ENCODE measurements at places on chromosomes 16 and 17.

- no peak for DNase-seq
These were observed 27.4 kb downstream of the BCO1 start for GRCh38 chr16:81265658-81266451.

- no peak for DNase-seq
These were observed 2.3 kb downstream of the ALDH3A2 start for GRCh38 chr17:19650826-19651225.

GRCh38 chr17:54835015-54835414 lies 65.6 kb upstream of the TOM1L1 start:
- DNase-seq = no peak

GRCh38 chr16:57758331-57759117 lies 23.0 kb downstream of the KATNB1 start:
- no peak for DNase-seq

DNA sequence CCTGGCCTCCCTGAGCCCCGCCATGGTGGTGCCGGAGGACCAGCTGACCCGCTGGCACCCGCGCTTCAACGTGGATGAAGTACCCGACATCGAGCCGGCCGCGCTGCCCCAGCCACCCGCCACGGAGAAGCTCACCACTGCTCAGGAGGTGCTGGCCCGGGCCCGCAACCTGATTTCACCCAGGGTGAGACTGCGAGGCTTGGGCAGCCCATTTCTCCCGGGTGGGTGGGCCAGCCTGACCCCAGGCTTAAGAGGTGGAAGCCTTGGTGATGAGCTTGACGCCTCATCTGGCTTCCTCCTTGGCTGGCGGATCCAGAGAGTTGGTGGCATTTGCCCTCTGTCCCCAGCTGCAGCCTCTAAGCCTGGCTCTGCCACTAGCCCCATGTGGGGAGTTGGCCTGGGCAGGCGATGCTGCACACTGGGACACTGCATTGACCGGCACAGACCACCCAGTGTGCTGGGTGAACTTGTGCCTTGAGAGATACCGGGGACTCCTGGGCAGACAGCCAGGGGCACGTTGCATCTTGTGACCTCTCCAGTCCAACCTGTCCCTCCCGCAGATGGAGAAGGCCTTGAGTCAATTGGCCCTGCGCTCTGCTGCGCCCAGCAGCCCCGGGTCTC lies 3.0 kb downstream of the CDT1 start:
- no peak for DNase-seq

GRCh38 chr16:58792188-58792587 lies 58.1 kb upstream of the GOT2 start:
- no peak for DNase-seq

- no peak for DNase-seq
These were observed 66.6 kb upstream of the RPH3AL start for GRCh38 chr17:419073-419735.

DNA sequence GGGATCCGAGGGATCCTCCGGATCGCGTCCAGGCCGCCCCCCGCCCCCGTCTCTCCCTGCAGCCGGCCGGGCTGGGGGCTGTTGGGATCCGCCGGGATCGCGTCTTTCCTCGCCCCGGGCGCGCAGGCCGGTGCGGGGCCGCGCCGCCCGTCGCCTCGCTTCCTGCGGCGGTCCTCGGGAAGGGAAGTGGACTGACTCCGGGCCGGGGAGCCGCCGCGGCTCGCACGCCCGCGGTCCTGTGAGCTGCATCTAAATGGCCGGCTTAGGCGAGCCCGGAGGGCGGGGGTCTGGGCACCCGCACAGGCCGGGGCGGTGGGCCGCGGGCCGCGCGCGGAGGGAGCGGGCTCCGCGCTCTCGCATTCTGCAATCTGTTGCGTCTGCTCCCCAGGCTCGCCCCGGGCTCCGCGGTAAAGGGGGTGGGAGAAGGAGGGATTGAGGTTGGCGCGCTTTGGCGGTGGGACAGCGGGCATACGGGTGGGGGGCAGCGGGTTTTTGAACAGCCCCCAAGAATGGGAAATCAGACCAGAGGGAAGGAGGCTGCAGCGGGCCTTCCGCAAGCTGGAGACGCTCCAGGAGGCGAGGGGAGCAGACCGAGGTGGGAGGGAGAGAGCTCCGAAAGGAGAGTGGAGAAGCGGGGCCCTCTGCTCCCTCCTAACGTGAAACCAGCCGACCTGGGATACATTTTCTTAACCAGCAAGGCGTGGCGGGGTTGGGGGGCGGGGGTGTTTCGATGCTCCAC lies 2.2 kb downstream of the TMEM132E start:
- no peak for DNase-seq

GRCh38 chr17:32520104-32520701 lies 33.4 kb downstream of the CDK5R1 start:
- peak; percentile 44 for DNase-seq

All from SK-N-DZ (cell line).